ENCODE measurements at places on chromosomes 7 and 10.

DNA sequence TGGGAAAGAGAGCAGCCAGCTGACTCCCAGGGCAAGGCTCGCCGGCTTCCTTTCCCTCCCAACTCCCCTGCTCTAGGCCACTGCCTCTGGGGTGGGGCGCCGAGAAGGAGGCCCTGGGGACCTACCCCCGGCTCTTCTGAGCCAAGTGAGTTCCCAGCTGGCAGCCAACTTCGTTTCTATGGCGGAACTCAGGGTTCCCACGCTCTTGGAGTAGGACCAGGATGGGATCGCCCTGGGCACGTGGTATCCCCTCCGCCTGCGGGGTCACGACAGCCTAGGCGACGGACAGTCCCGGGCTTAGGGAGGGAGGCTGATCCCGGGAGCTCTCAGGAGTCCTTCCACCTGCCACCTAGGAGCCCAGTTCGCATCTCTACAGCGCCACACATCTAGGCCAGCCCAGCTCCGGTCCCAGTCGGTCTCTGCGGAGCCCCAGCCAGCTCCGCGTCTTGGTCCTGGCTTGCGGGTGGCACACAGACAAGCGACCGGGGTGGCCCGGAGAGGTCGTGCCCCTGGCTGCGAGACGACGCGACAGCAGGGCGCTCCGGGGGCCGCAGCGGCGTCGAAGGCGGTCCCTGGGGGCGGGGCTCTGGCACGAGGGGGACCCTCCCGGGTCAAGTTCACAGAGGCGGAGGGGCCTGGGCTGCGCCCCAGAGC lies 20.5 kb upstream of the GATA3 start:
- no peak for DNase-seq

GRCh38 chr7:150958597-150958996 lies 19.5 kb downstream of the KCNH2 start:
- no peak for DNase-seq

DNA sequence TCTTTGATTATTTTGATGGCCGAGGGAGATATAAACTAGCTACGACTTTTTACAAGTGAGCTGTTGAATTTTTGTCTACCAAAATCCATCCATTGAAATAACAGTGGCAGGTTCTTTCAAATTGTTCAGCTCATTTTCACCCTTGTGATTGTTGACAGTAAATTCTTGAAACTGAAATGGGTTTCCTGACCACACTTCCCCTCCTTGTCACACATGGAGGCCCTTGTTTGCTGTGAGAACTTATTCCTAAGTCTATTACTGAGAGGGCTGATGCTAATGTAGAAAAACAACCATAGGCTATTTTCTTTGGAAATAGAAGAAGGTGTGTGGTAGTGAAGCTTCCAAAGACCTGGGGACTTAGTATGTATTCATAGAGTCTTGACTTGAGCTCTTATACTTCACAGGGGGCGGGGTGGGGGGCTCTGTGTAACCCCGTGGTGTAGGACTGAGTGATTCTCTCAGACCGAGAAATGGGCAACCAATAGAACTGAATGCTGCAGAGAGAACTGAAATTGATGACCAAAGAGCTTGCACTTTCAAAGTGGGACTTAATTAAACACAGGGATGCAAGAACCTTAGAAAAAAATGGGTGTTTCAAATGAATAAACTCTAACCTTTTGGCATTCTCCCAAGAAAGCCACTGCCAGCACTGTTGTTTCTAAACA lies 718.9 kb downstream of the CCSER2 start:
- no peak for DNase-seq

GRCh38 chr7:117859246-117859812 lies 13.9 kb downstream of the CTTNBP2 start:
- no peak for DNase-seq

GRCh38 chr10:4926400-4926799 lies 36.8 kb upstream of the AKR1C1 start:
- DNase-seq, result no peak

DNA sequence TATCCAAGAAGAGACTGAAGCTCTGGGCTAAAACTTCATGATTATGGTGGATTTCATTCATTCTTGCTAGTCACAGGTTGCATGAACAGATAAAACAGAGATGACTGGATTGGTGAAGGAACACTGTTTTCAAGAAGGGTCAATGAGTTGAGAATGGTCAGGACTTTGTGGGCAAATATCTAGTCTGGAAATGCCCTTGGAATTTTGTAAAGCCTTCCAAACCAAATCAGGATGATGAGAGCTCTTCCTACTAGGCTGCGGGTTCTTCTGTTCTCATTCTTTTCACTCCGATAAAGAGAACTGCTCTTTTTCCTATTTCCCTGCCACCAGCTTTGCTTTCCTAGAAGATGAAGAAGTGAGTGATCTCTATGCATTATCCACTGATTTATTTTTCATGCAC lies 171.4 kb downstream of the ARID5B start:
- no peak for DNase-seq

DNA sequence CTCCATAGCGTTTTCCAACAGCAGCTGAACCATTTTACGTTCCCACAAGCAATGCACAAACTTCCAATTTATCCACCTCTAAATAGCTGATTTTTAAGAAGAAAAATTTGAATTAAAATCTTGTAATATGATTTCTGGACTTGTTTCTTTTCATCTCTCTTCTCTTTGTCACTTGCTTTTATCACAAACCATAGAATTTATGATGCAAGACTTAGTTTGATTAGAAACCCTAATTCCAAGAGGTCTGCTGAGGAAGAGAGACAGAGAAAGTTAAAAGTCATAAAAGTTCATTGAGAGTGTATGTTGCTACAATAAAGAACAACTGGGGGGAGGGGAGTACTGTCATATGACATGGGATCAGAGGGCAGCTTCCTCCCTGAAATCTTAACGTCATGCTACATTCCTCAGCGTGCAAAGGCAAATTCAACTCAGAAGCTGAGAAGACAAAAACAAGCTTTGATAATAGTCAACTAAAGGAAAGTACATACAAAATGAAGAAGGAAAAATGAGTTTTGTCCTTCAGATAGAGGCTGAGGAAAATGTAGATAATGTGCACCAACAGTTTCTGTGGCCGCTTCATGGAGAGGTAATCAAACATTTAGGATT lies 18.4 kb upstream of the CUBN start:
- DNase-seq, result no peak

DNA sequence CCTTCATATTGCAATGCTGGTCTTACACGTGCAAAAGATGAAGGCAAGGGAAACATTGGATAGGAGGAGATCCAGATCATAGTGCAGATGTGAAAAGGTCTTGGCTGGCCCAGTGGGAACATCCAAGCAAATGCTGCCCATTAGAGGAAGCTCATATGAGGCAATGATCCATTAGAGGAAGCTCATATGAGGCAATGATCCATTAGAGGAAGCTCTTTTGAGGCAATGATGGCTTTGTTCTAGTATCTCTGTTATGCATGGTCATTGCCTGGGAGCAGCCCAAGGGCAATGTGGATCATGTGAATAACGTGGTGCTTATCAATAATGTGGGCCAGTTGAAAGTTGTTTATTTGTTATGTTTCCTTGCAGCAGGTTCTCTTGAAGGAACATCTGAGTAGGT lies 37.8 kb downstream of the STEAP4 start:
- no peak for DNase-seq

DNA sequence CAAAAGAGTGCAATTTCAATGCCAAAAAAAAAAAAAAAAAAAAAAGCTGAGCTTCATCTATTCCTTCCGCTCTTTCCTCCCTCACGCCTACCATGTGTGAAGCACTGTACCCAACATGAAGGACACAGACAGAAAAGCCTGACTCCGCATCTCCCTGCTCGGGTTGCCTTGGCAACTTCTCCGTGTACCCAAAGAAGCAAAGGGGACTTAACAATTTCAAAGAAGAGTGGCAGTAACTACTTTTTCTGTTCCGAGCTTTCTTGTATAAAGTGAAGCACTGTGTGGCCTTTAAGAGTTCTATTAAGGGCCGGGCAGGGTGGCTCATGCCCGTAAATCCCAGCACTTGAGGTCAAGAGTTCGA lies 177.7 kb downstream of the PRKCQ start:
- no peak for DNase-seq

GRCh38 chr10:104612571-104613205 lies 28.4 kb upstream of the SORCS3 start:
- DNase-seq, result no peak

DNA sequence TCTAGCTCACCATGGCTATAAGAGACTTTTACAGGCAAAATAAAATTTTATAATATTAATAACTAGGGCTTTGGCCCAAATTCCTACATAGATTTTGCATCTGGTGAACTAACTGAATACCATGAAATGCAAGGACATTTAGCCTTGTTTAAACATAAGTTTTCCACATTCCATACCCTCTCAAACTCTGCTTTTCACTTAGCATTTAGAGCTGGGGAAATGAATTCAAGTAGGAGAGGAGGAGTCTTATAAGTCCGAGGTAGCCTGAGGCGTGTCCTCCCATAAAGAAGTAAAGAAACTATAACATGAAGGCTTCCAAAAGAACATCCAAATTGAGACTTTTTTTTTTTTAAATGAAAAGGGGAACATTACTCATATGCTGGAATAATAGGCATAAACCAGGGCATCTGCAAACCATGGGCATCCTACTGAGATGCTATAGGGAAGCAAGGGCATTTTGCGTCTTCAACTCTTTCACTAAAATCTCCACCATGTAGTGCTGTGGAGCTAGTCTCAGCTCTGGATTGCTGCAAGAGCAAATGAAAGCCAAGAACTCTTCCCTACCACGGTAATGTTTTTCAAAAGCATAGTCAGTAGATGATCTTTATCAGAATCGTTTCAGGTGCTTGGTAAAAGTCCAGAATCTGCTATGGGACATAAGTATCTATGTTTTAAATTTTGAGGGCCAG lies 79.1 kb downstream of the PALS2 start:
- DNase-seq, result no peak

GRCh38 chr7:124781418-124781817 lies 15.8 kb upstream of the GPR37 start:
- no peak for DNase-seq

DNA sequence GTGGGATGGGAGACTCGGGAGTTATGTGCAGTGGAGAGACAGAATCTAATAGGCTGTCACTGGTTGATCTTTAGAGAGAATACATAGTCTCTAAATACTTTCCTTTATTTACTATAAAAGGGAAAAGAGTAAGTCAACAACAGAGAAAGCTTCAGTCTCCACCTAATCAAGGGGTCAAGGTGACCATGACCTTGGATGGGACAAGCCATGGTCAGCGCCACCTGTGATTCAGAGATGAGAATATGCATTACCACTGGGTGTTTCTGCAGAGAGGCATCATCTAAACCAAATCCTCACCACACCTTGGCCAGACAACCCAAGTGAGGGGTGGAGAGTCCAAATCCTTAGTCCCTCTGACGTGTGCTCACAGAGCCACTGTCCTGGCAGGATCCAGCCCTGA lies 39.9 kb downstream of the TNS3 start:
- no peak for DNase-seq

DNA sequence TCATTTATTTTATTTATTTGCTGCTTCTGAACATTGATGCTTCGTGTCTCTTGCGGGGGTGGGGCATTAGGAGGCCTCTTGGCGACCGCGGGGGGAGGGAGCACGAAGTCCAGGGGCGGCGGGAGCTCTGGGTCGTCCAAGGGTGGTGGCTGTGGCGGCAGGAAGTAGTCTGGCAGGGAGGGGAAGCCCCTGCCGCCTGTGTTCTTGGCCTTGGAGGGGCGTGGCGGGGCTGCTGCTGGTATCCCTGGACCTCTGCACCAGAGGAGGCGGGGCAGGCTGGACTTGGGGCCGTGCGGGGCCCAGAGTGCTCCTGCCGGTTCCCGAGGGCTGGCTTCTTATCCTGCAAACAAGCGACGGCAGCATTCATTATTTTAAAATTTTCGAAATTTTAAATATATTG lies 70.5 kb upstream of the ABI1 start:
- DNase-seq, result no peak

DNA sequence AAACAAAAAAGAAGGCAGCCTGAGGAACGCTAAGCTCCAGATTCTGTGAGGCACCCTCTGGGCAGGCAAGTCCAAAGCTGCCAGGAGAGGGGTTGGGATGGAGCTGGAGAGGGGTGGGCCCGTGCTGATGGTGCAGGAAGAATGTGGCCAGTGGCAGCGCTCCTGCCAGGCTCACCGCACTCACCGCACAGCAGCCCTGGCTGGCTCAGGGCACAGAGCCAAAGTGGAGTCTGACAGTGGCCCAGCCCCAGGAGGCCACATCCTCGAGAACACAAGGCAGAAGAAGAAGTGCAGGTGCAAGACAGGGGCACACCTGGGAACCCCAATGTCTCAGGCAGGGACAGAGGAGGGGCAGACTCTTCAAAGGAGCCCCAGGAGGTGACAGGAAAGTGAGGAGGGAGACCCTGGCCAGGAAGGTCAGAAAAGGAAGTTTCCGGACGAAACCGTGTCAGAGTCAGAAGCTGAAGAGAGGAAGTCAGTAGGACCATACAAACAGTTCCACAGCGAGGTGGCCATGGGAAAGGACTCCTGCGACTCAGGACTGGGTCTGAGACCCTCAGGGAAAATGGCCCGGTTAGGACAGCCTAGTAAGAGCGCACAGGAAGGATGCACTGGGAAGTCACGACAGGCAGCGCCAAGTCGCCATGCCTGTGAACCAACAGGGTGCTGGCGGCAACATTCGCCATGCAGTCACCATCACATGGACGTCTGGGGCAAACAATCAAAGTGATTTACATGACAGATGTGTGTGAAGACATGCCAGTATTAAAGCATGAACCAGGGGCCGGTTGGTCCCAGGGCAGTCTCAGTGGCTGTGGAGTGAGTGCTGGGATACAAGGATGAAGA lies 54.4 kb downstream of the COBL start:
- DNase-seq, result no peak

- DNase-seq, result no peak
Observed at GRCh38 chr10:12150163-12150562, 20.7 kb downstream of the SEC61A2 start.

GRCh38 chr10:130109796-130110245 lies 809 bp downstream of the C10orf143 start:
- DNase-seq, result peak; percentile 61

Data from C1 segment of cervical spinal cord (tissue), 14 donors.